A172 (cell line): ENCODE measurements at places on chromosomes 7 and 10.

DNA sequence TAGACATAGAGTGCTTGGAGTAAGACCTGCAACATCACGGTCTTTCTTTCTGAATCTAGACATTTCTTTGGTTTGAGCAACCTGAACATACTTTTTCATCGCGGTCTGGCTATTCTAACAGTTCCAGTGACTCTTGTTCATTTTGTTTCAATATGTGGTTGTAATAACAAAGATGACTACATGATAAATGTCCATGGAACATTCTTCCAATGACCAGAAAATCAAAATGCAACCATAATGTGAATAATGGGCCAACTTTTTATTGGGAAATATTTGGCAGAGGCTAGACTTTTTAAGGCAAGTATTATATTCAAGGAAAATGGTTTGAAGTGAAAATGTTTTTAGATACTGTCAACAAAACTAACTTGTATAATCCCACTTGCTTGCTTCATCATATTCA lies 282.5 kb downstream of the INHBA start:
- DNase-seq = no peak

DNA sequence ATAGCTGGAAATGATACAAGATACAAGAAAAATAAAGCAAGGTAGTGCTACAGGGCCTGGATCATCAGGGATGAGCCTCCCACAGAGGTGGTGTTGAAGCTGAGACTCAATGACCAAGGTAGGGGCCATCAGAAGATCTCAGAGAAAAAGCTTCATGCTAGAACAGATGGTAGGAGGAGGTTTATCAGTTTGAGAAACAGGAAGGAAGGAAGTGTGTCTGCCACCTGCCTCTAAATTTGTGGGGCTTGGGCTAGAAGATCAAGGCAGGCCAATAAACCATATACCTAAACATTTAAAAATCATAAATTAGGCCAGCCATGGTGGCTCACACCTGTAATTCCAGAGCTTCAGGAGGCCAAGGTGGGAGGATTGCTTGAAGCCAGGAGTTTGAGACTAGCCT lies 410.8 kb upstream of the PRKCQ start:
- DNase-seq = no peak

GRCh38 chr7:23654508-23654907 lies 25.5 kb upstream of the FAM221A start:
- peak; percentile 40 for DNase-seq

DNA sequence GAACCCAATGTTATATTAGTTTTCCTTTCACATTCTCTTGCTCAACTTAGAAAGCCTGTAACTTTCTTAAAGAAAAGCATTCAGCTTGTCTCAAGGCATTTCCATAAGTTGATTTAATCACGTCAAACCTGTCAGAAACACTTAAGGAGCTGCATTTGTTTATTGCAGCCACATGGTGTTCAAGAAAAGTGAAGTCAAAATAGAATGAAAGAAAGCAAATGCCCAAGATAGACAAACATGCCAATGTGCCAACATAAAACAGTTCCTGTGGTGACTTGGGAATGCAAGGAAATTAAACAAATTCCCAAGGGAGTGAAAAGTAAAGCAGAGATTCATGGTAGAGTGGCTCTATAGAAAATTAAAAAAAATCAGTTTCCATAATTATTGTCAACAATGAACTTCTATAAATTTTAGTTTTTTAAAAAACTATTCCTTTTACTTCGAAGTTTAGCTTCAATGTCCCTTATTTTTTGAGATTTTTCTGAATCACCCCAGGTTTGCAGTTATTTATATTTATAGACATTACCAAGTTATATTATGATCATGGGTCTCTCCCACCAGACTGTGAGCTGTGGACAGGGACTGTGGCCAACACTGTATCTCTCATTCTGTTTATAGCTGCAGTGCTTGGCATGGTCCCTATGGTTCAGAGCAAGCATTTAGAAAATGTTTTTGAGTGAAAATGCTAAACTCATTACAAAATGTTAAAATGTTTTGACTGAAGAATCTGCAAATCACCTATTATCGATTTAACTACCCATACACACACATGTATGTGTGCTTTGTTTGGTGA lies 887.4 kb downstream of the REEP3 start:
- no peak for DNase-seq

- DNase-seq = no peak
Measured at GRCh38 chr7:112546723-112547513, 66.1 kb downstream of the LSMEM1 start.

DNA sequence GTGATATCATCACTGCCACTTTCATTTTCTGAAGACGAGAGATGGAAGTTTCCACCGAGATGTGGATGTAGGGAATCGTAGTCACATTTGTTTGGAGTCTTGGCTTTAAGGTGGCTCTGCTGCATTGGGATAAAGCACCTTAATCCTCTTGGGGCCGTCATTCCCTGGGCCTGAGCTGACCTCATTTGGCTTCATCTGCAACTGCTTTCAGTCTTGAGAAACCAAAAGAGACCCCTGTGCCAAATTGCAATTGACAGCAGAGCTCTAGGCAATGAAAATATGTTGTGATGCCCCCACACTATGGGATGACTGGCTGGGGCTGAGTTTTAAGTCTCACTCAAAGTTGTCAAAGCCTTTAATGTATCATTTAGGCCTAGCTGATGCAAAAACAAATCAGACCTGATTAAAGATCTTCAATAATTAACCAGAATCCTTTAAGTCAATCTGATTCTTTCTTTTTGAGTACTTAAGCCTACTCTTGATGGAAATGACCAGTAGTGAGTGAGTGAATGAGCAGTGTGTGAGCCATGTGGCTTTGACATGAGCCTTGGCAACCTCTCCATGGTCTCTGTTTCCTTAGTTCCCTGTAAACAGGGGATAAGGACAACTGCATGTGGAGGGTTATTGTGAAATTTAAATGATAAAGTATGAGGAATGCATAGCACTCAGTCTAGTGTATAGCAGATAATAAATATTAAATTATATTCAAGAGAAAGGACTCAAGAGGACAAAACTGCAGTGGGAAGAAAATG lies 155.0 kb downstream of the BMPER start:
- DNase-seq = no peak

- no peak for DNase-seq
Measured at GRCh38 chr10:4828005-4828404, 2.0 kb downstream of the AKR1E2 start.

DNA sequence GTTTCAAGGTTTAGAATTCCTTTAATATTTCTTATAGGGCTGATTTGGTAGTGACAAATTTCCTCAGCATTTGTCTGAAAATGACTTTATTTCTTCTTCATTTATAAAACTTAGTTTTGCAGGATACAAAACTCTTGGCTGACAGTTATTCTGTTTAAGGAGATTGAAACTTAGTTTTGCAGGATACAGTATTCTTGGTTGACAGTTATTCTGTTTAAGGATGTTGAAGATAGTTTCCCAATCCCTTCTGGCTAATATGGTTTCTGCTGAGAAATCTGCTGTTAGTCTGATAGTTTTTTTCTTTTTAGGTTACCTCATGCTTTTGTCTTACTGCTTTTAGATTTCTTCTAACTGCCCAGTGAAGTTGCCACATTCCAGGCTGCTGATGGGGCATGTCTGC lies 186.8 kb downstream of the ITGB1 start:
- no peak for DNase-seq

GRCh38 chr10:47067949-47068940 lies 157.0 kb downstream of the PTPN20 start:
- no peak for DNase-seq

DNA sequence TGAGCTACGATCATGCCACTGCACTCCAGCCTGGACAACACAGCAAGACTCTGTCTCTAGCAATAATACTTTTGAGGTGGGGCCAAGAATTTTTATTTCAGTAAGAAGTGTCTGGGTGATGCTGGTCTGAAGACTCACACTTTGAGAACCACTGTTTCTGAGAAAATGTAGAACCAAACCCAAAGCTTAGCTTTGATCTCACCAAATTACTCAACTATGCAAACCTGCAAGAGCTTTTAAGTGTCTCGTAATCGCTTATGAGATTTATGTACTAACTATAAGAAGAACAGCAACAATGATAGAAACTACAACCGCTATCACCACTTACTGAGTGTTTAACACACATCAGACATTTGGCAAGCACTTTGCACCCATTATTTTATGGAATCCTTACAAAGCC lies 29.5 kb downstream of the APBB1IP start:
- no peak for DNase-seq

- no peak for DNase-seq
Measured at GRCh38 chr7:12625836-12626235, 55.3 kb downstream of the SCIN start.

DNA sequence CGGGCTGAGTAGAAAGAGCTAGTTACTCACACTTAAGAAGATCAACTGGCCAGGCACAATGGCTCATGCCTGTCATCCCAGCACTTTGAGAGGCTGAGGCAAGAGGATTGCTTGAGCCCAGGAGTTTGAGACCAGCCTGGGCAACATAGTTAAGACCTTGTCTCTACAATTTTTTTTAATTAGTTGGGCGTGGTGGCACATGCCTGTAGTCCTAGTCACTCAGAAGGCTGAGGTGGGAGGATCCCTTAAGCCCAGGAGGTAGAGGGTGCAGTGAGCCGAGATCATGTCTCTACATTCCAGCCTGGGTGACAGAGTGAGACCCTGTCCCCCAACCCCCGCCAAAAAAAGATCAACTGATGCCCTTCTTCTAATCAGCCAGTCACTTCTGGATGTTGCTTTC lies 74.6 kb upstream of the ATP6V0A4 start:
- peak; percentile 58 for DNase-seq
